ENCODE measurements at places on chromosomes 11 and 22. TPM values are rescaled to one million over a fixed set of nuclear protein-coding genes. Genes with fewer than 3 reads are reported as not detected.

Gene KCNJ11
- 1.1 TPM for total RNA-seq

Gene OR8B8
- not detected for total RNA-seq

Gene CELSR1
- 20.2 TPM for total RNA-seq

Gene TRIM68
- 7.6 TPM for total RNA-seq

Gene PGR
- under 0.01 TPM for total RNA-seq

Gene TMEM138
- 12.8 TPM for total RNA-seq

Gene PDE2A
- total RNA-seq: 369 TPM

Gene POU2AF3
- total RNA-seq: not detected
